Epithelial cell of alveolus of lung (primary cell): ENCODE measurements at places on chromosomes 13 and 19. TPM values are rescaled to one million over a fixed set of nuclear protein-coding genes. Genes with fewer than 3 reads are reported as not detected.

The ZFP36 gene
- total RNA-seq = 19.8 and 64.4 TPM in 2 replicates

The PLIN5 gene
- not detected in 2 replicates for total RNA-seq

The RNF113B gene
- not detected in 2 replicates for total RNA-seq

The MEF2B gene
- 0.48 TPM in 1 of 2 replicates, not detected in the other for total RNA-seq

The ZNF324B gene
- 3.6 and 5.6 TPM in 2 replicates for total RNA-seq

The AXL gene
- total RNA-seq = 103 and 185 TPM in 2 replicates

The RDH8 gene
- total RNA-seq = not detected in 2 replicates

The TNNI3 gene
- total RNA-seq = not detected in 2 replicates

The ZNF766 gene
- 5.8 and 9.1 TPM in 2 replicates for total RNA-seq

The FLT1 gene
- 0.80 and 4.8 TPM in 2 replicates for total RNA-seq

The IGFL3 gene
- 1.9 TPM in 1 of 2 replicates, not detected in the other for total RNA-seq

The LIPE gene
- 3.9 and 8.0 TPM in 2 replicates for total RNA-seq

The PNMA8B gene
- 0.78 and 5.6 TPM in 2 replicates for total RNA-seq

The C19orf81 gene
- total RNA-seq = not detected in 2 replicates
